ENCODE measurements at places on chromosomes 5 and 9.

DNA sequence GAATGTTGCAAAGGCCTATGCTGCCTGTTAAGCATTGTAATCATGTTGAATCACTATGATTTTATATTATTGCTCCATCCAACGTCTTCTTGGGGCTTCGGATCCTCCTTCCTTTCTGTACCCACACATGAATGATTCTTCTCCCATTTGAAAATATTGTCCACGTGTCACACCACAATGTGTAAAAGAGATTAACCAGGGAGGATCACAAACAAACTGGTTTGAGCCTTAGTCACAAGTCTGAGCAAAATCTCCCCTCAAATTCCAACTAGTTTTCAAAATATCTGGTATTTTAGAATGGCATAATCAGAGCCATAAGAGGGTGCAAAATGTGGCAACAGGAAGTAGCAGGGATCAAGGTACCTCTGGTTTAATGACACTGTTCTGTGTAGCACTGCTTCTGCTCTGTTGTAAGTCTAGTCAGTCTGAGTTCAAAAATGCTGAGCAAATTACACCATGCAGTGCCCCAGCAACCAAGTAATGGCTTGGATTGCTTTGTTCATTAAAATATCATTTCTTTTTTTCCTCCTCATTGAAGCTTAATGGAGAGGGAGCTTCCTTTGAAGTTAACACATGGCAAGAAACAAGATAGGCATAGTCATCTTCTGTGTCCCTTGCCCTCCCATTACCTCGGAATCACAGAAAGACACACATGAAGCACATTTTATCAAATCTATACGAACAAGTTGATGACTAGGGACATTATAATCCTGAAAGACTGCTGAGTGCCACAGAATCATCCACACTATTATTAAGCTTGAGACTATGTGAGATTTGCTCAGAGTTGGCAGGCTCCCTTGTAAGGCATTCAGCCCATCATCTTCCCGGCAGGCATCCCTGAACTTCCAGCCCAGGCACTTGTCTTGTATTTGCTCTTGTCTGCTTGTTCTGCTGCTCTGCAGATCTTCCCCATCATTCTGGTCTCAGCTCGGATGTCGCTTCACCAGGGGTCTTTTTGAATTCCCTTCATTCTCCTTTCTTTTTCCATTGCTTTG, 102.0 kb upstream of the PRLR start:
- DNase-seq, result no peak

GRCh38 chr5:163870441-163870840, 365.0 kb downstream of the MAT2B start:
- no peak for DNase-seq

DNA sequence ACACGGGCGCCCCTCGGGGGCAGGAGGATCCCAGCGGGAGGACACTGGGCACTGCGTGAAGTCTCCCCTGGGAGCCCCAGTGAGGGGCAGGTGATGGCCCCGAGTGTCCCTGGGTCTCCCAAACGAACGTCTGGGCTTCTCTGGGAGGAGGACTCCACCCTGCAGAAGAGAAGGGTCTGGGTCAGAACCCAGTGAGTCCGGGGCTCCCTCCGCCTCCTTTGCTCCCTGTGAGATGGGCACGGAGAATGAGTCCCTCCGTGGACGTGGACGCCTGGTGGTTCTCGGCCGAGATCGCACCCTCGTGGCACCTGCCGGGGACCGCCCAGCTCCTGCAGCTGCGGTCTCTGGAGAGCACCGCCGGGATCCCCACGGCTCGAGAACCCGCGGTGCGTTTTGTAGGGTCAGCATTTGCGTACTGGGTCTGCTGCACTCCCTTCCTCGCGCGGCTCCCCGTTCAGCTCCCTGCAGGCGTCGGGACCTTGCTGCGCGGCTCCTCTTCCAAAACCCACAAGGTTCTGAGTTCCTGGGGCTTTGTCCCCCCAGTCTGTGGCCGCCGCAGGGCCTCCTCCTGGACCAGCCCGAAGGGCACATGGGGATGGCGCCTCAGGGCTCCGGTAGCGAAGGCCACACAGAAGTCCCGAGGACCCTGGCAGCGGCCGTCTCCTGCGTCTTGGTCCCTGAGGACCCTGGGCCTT, 10.2 kb upstream of the CEP72 start:
- no peak for DNase-seq

DNA sequence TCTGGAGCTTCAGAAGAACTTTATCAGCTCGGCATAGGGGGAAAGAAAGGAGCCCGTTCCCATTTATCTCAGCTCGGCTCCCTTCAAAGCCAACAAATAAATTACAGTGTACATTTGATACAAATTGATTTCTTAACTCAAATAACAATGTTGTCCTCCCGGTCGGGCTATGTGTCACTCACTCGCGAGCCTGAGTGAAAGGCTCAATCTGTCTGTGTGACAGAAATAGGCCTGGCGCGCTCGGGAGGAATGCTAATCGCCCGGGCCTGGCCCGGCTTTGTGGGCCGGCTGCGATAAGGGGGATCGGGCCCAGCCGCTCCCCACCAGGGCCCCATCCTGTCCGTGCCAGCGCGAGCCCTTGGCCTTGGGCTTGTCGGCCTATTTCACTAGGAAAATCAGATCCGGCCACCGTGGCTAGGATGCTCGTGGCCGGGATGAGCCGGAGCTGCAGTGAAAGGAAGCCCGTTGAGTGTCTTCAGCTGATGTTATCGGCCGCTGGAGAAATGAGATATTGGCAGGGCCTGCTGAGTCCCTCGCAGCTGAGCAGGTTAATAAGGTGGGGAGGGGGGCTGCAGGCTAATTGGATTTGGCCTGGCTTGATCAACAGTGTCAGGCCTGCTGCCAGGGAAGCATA, 258.7 kb downstream of the IRX1 start:
- DNase-seq, result no peak

All from suppressor macrophage treated with lipopolysaccharide for 4 hours (primary cell).